ENCODE measurements at places on chromosomes 3 and 15.

DNA sequence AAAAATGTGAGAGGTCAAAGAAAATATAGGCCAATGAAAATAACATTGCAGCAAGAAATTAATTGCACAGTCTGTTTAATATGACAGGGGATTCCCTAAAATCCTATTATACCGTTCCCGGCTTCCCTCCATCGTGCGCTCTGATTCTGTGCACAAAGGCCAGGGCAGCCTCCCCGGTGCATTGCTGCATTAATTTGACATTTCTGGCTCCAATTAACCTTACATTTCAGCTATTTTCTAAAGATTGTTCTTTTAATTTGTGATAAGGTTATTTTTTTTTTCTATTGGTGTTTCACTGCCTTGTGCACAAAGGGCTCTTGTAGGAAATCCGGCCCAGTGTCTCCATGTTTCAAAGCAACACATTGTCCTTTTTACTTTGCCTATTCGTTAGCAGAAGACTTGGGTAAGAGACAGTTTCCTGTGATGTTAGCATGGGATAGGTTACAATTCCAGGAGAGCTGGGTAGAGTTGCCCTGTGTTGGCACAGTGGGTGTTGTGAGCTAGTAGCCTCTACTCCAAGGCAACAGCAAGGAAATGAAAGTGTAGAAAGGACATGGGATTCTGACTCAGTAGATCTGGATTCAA is 257.3 kb upstream of the IGF1R start:
- DNase-seq, result no peak

GRCh38 chr15:32636410-32636809 is 5.1 kb upstream of the SCG5 start:
- DNase-seq, result no peak

DNA sequence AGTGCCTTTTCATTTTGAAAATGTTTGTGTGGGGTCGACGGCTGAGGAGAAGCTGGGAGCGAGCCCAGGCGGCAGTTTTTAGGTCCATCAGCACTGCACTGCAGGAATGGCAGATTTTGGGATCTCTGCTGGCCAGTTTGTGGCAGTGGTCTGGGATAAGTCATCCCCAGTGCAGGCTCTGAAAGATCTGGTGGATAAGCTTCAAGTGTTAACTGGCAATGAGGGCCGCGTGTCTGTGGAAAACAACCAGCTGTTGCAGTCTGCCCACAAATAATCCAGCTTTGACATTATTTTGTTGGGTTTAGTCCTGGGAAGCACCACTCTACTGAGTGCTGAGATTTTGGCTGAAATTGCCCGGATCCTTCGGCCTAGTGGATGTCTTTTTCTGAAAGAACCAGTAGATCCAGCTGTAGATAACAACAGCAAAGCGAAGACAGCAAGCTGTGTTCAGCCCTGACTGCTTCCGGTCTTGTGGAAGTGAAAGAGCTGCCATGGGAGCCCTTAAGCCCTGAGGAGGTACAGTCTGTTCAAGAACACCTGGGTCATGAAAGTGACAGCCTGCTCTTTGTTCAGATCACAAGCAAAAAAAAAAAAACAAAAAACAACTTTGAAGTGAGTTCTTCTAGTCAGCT is 13.1 kb upstream of the ANP32A start:
- no peak for DNase-seq

DNA sequence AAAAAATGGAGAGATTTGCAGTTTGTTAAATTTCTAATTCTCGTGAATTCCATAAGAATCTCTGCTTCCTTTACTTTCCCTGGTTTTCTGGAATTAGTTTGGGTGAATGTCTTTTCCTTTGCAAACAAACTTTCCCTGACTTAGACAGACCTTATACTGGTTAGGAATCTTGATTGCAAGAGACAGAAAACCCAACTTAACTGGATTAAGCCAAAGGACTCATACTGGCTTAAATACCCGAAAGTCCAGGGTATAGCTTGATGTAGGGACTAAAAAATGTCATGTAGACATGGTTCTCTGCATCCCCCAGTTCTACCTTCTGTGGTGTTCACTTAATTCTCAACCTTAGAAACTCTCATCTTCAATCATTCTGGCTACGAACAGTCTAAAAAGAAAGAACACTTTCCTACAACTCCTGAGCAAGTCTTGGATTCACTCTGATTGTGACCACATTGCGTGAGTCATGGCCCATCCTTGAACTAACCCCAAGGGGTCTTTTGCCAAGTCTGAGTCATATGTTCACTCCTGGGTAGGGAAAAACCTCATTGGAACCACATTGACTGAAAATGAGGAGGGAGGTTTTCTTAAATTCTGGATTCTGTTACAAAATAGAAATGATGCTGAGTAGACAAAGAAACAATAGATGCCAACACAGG is 136.0 kb upstream of the DAZL start:
- DNase-seq, result no peak

- no peak for DNase-seq
These were observed 193.3 kb upstream of the CTDSPL start for GRCh38 chr3:37668431-37668817.

DNA sequence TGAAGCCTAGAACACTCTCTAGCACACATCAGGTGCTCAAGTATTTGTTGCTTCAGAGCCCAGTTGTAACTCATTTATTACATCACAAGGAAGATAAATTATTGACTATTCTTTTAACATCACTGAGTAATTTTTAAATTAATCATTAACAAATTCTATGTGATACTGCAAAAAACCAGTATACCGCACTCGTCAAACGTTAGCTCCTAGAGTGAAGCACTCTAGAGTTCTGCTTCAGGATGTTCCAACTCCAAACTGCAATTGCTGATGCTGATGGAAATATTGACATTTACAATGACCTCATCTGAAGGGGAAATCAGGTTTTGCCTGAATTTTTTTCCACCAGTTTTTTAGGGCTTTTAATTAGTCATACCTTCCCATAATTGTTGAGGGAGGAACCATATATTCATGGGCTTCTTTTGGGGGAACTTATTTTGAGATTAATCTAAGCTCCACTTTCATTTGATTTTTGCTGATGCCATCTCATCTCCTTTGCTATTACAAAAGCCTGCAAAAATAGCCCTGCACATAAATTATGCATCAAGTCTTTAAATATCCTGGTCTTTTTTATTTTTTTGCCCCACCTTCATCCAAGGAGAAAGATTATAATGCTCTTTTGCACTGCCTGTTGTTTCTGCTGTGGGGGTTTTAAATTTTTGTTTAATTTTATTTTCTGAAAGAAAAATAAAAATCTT is 123.0 kb upstream of the STAC start:
- no peak for DNase-seq

GRCh38 chr3:53035825-53036619 is 9.9 kb downstream of the SFMBT1 start:
- DNase-seq, result no peak

DNA sequence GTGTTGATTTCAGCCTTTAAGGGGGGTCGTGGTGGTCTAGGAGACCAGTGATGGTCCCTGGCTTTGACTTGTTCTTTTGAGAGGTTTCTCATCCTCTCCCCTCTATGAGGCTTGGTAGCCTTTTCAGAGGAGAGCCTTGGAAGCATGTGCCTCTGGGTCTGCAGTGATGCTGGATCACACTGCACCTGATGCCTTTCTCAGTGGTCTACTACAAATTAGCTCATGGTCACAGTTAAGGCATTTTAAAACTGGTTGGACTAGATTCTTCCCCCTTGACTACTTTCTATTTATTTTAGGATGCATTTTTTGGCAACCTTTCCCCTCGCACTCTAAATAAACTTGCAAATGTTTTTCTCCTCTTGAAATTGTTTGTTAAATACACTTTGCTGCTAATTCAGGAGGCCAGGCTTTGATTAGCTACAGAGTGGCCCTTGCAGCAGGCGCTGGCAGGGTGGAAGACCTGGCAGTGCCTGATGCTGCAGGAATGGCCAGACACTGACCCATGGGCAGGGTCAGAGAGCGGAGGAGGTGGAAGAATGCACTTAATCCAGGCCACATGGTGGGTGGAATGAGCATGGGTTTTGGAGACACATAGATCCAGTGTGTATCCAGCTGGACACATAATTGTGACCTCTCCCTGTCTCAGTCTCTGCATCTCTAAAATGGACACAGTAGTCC is 318.8 kb upstream of the CTDSPL start:
- no peak for DNase-seq

- DNase-seq, result no peak
These were observed 35.5 kb downstream of the CYFIP1 start for GRCh38 chr15:22944651-22945050.

DNA sequence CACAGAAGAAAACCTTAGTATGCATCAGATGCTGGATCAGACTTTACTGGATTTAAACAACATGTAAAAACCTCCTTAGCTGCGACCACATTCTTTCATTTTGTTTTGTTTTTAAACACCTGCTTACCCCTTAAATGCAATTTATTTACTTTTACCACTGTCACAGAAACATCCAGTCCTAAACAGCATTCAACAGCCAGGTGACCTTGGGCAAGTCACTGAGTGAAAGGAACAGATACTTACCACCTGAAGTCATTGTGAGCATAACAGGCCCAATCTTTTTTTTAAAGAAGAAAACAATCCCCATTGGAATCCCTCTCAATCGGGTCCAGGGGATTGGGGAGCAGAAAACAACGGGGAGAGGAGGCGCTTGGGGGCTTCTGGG is 390 bp downstream of the STARD5 start:
- no peak for DNase-seq

GRCh38 chr3:170867143-170867937 is 2.7 kb downstream of the RPL22L1 start:
- no peak for DNase-seq

GRCh38 chr15:73397461-73397860 is 28.7 kb upstream of the HCN4 start:
- no peak for DNase-seq

GRCh38 chr15:46343196-46343935 is 708.5 kb downstream of the SQOR start:
- no peak for DNase-seq

- no peak for DNase-seq
These were observed 35.0 kb upstream of the CAPN7 start for GRCh38 chr3:15171096-15171495.

Measured in vagina (tissue), 2 donors.